IMR-90 (cell line): ENCODE measurements at places on chromosomes 13 and 19.
A peak's percentile ranks its signal among the peaks of the same experiment; 100 is the strongest.

DNA sequence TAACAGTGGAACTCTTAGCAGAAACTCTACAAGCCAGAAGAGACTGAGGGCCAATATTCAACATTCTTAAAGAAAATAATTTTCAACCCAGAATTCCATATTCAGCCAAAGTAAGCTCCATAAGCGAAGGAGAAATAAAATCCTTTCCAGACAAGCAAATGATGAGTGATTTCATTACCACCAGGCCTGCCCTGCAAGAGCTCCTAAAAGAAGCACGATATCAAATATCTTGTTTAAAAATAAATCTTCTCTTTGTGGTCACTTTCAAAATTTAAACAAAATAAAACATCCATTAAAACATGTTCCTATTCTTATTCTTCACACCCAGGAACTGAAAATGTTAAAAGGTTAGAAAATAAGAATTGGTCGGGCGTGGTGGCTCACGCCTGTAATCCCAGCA, 13.7 kb downstream of the MICU2 start:
- DNase-seq: peak; percentile 21

DNA sequence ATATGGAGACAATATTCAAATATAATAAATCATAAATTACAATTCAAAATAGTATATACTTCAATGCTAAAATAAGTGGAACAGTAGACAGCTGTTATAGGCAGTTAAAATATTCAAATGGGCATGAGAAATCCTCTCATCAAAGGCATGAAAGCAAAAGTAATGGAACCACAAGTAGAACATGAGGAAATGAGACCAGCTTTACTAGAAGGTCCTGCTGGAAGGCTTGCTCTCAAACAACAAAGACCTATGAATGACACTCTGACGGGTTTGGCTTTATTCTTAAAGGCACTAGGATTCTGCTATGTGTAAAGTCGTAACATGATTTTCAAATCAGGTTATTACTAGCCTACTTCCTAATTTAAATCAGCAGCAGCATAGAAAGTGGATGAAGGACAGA, 148.1 kb downstream of the VWA8 start:
- DNase-seq: no peak

GRCh38 chr13:84661718-84662117, 779.4 kb upstream of the SLITRK1 start:
- DNase-seq: peak; percentile 5

GRCh38 chr19:47247308-47247990, 8.9 kb upstream of the CCDC9 start:
- DNase-seq: peak; percentile 75

GRCh38 chr13:77213644-77214043, 113.2 kb downstream of the MYCBP2 start:
- DNase-seq: peak; percentile 68

- DNase-seq: no peak
Observed at GRCh38 chr19:13974073-13974472, 21.8 kb downstream of the DCAF15 start.
